ENCODE measurements at places on chromosomes 13 and 19.

- no peak for DNase-seq
Measured at GRCh38 chr19:42521346-42522030, 6.8 kb downstream of the CEACAM1 start.

DNA sequence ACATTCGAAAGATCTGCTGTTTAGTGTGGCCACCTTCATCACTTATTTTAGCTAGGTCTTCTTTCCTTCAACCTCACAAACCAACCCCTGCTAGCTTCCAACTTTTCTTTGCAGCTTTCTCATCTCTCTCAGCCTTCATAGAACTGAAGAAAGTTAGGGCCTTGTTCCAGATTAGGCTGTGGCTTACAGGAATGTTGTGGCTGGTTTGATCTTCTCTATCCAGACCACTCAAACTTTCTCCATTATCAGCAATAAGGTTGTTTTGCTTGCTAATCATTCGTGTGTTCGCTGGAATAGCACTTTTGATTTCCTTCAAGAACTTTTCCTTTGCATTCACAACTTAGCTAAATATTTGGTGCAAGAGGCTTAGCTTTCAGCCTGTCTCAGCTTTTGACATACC is 44.7 kb downstream of the CARS2 start:
- no peak for DNase-seq

- no peak for DNase-seq
Measured at GRCh38 chr13:45280011-45280410, 61.0 kb downstream of the TPT1 start.

DNA sequence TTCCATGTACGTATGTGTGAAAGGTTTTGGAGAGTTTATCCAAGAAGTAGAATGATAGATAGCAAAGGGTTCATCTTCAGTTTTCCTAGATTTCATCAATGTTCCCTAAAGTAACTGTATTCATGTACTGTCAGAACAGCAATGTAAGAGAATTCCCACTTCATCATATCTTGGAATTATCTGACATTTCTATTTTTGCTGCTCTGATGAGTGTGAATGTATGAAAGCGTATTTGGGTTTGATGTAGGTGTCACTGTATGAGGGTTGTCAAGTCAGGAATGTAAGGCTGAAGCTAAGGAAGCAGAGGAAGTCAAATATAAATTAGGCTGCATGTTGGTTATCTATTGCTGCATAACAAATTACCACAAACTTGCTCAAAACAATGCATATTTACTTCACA is 7.2 kb upstream of the KATNAL1 start:
- DNase-seq: no peak

DNA sequence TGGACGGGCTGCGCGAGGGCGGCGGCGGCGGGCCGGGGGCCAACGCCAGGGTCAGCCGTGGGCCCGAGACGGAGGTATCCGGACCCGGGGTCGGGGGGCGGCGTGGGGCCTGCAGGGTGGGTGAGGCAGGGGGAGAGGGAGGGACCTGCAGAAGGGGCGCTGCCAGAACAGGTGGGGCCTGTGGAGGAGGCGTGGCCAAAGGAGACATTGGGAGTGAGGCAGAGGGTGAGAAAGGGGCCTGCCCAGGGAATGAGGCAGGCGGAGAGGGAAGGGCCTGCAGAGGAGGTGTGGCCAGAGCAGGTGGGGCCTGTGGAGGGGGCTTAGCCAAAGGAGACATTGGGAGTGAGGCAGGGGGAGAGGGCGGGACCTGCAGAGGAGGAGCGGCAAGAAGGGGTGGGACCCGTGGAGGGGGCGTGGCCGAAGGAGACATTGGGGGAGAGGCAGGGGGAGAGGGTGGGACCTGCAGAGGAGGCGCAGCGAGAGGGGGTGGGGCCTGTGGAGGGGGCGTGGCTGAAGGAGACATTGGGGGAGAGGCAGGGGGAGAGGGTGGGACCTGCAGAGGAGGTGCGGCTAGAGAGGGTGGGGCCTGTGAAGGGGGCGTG is 4.2 kb downstream of the PRR36 start:
- DNase-seq: no peak

GRCh38 chr13:63367522-63368198 is 1952.0 kb upstream of the PCDH20 start:
- DNase-seq: no peak

DNA sequence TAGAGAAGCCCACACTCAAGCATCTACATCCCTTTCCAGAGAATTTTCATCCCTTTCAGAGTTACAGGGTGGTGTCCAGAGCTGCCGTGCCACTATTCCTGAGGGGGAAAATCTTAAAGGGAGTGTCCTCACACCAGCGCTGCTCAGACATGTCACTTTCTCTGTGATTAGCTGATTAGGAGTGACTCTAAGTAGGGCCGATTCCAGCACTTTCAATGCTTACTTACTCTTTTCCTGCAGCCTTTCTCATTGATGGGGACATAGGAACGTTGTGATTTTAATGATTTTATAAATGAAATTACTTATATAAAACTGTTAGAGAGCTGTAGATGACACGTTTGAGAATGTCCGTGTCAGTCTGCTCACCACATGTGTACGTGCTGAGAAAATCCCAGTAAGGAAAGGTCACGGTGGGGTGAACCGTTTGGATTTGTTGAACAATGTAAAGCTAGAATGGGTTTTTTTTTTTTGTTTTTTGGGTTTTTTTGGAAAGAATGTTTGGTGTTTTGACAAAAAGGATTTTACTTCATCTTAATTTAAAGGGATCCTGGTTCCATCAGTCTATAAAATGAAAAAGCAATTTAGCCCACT is 56.6 kb upstream of the SPATA13 start:
- no peak for DNase-seq
